Osteoblast (primary cell): ENCODE measurements at places on chromosomes 1 and 21. TPM values are rescaled to one million over a fixed set of nuclear protein-coding genes. Genes with fewer than 3 reads are reported as not detected.

LRRC41 gene
- total RNA-seq: 103 and 104 TPM in 2 replicates

BTF3L4 gene
- total RNA-seq: 104 and 119 TPM in 2 replicates

PPIH gene
- 17.4 and 18.3 TPM in 2 replicates for total RNA-seq

PODN gene
- 43.3 and 52.8 TPM in 2 replicates for total RNA-seq

S100A7A gene
- total RNA-seq: not detected in 2 replicates

HEYL gene
- total RNA-seq: under 0.01 TPM in 2 replicates

HSD3B1 gene
- total RNA-seq: not detected in 2 replicates

AP4B1 gene
- 14.1 and 15.9 TPM in 2 replicates for total RNA-seq

DNAJC11 gene
- 26.8 and 29.5 TPM in 2 replicates for total RNA-seq

CD2 gene
- not detected in 2 replicates for total RNA-seq

FCAMR gene
- total RNA-seq: not detected in 2 replicates

TTC22 gene
- not detected in 2 replicates for total RNA-seq

CRYBG2 gene
- total RNA-seq: not detected in 2 replicates

PEX19 gene
- total RNA-seq: 38.0 and 43.3 TPM in 2 replicates

KIF17 gene
- total RNA-seq: 0.29 and 0.36 TPM in 2 replicates

AGT gene
- total RNA-seq: 1.5 and 6.2 TPM in 2 replicates

SLC30A10 gene
- total RNA-seq: 0.36 TPM in 1 of 2 replicates, not detected in the other

GJA8 gene
- total RNA-seq: not detected in 2 replicates

PCNT gene
- total RNA-seq: 19.2 and 23.0 TPM in 2 replicates

STIL gene
- 4.0 and 6.5 TPM in 2 replicates for total RNA-seq

RCSD1 gene
- under 0.01 and 0.29 TPM in 2 replicates for total RNA-seq

CLCA1 gene
- not detected in 2 replicates for total RNA-seq

AMY1A gene
- not detected in 2 replicates for total RNA-seq

UQCRH gene
- 197 and 202 TPM in 2 replicates for total RNA-seq

ATP13A2 gene
- 30.6 and 34.4 TPM in 2 replicates for total RNA-seq

FMN2 gene
- total RNA-seq: 9.7 and 11.2 TPM in 2 replicates

TNN gene
- under 0.01 TPM in 1 of 2 replicates, not detected in the other for total RNA-seq

TGFB2 gene
- total RNA-seq: 12.7 and 13.4 TPM in 2 replicates

TPR gene
- total RNA-seq: 63.9 and 68.8 TPM in 2 replicates

TSPAN2 gene
- 1.4 and 2.1 TPM in 2 replicates for total RNA-seq

PSEN2 gene
- total RNA-seq: 31.5 and 32.9 TPM in 2 replicates

DNASE2B gene
- total RNA-seq: not detected in 2 replicates

MSTO1 gene
- total RNA-seq: 25.3 and 28.6 TPM in 2 replicates

TMEM240 gene
- 1.8 and 2.7 TPM in 2 replicates for total RNA-seq

RAB3GAP2 gene
- total RNA-seq: 42.4 and 44.2 TPM in 2 replicates

CADM3 gene
- total RNA-seq: under 0.01 TPM in 1 of 2 replicates, not detected in the other

CD84 gene
- 0.29 and 0.36 TPM in 2 replicates for total RNA-seq

CTSE gene
- total RNA-seq: not detected in 2 replicates

MAP3K7CL gene
- total RNA-seq: 15.6 and 19.9 TPM in 2 replicates

CTSS gene
- 10.9 and 16.3 TPM in 2 replicates for total RNA-seq

S100A5 gene
- total RNA-seq: not detected in 2 replicates

NPHS2 gene
- total RNA-seq: not detected in 2 replicates

TRMT1L gene
- 12.3 and 16.5 TPM in 2 replicates for total RNA-seq

PRAMEF17 gene
- total RNA-seq: not detected in 2 replicates

MARK1 gene
- 0.72 and 1.5 TPM in 2 replicates for total RNA-seq

VWA5B1 gene
- not detected in 2 replicates for total RNA-seq

COL9A2 gene
- total RNA-seq: 0.36 and 0.88 TPM in 2 replicates

UMODL1 gene
- total RNA-seq: under 0.01 TPM in 1 of 2 replicates, not detected in the other

DIRAS3 gene
- 2.1 and 4.0 TPM in 2 replicates for total RNA-seq

ZNF648 gene
- not detected in 2 replicates for total RNA-seq

SSU72 gene
- total RNA-seq: 67.2 and 73.1 TPM in 2 replicates
